Stimulated activated CD4-positive, alpha-beta T cell treated with anti-CD3 and anti-CD28 coated beads, Interleukin-15, amount 100 ng/mL, for 48 hours (primary cell): ENCODE measurements at places on chromosomes 1 and 21.

DNA sequence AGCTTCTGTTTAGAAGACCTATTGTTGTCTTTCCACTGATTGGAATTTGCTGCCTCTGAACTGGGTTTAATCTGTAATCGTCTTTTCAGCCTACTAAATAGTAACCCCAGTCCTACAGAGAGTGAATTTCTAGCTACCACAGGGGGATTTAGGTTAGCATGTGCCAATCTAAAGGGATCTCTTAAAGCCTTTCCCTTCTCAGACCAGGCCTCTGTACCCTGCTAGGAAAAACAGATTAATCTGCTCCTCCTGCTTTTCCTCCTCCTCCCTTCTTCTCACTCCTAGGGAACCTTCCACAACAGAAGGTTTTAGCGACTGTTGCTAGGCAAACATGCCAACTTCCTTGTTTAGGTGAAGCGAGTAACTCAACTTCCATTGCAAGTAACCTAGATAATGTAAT lies 1.3 kb upstream of the RC3H1 start:
- DNase-seq = no peak

DNA sequence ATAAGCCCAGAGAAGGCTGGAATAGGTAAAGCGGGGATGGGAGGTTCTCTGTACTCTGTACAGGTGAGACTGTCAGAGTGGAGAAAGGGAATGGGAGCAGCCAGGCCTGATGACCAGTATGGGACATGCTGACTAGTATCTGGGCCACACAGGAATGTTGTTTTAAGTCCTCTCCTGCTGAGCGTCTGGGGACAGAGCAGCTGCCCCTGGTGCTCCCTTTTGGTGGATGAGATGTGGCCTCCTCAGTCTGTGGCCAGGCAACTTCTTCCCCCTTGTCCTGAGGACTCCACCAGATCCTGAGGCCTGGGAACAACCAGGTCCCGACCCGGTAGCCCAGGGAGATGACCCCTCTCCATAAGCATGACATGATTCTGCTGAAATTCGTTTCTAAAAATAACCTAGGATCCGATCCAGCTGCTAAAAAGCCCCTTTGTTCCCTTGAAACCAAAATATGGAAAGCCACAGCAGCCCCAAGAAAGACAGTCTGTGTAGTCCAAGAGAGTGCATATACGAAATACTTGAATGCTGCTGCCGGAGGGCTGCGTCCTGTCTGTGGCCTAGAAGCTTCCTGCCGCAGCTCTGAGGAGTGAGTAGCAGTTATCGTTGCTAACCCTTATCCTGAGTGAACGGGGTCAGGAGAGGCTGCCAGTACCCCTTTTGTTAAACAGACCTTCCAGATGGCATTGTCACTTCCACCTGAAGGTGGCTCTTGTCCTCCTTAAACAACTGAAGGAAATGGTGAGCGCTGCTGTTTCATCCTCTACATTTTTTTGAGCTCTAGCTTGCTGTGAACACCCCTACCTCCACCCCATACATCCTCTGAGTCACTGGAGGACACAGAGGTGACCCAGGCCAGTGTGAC lies 47.1 kb downstream of the ATP2B4 start:
- no peak for DNase-seq

DNA sequence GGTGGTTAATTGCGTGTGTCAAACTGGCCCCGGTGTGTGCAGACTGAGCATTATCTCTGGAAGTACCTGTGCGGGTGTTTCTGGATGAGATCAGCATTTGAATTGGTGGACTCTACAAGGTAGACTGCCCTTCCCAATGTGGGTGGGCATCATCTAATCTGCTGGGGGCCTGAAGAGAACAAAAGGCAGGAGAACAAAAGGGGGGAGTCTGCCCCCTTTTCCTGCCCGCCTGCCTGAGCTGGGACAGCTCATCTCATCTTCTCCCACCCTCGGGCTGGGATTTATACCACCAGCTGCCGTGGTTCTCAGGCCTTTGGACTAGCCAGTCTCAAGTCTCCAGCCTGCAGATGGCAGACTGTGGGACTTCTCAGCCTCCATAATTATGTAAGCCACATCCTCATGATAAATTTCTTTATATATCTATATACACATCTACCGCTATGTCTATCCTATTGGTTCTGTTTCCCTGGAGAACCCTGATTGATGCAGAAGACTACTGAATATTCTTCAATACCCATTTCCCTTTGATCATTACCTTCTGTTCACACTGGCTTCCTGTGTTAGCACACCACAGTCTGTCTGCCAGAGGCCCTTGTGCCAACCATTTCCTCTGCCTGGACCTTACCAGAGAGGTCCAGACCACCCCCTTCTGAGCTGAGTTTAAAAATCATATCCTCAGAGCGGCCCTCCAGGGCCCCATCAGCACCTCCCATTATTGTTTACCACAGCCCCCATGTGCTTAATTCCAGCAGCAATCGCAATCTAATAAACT lies 25.2 kb downstream of the RCAN1 start:
- DNase-seq = no peak

- DNase-seq = no peak
These were observed 66.8 kb upstream of the SLC25A33 start for GRCh38 chr1:9472386-9473031.

- no peak for DNase-seq
These were observed 1.2 kb upstream of the RHBDL2 start for GRCh38 chr1:38942664-38943428.

DNA sequence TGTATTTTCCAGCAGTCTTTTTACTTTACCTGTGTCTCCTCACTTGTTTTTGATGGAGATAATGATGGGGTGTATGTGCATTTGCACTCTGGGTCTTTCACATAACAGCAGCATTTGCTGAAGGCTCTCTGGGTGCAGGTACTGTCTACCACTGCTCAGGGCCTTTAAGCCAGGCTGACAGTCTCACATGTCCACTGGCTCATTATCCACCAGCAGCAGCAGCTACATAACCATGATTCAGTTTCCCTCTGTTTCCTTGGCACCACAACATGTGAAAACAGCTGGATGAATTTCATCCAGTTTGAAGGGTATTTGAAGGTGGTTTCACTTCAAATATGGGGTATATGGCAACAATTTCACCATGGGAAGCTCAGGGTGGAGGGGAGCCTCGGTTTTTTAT lies 41.2 kb upstream of the ROR1 start:
- DNase-seq = no peak
